ENCODE measurements at places on chromosomes 5 and 9.

- no peak for DNase-seq
Observed at GRCh38 chr5:139985290-139985689, 57.8 kb downstream of the NRG2 start.

- peak; percentile 59 for DNase-seq
Observed at GRCh38 chr9:34578241-34579103, 11.1 kb downstream of the CNTFR start.

GRCh38 chr9:74444369-74444768 is 52.8 kb upstream of the RORB start:
- no peak for DNase-seq

DNA sequence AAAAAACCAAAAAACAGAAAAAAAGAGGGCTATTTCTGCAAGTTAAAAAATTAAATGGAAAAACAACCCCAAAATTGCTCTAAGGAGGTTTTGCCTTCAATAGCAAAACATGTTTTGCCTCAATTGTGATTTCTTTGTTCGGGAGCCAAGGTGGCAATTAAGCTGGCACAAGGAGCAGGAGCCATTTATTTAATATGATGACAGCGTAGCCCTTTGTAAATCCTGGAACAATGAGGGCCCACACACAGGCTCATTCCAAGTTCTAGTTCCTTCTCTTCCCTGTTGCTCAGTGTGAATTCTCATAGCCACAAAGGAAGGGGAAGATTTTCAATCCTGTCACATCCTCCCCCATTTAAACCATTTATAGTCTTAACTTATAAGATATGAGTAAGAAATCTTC is 353.2 kb downstream of the PDE4D start:
- DNase-seq: peak; percentile 51

DNA sequence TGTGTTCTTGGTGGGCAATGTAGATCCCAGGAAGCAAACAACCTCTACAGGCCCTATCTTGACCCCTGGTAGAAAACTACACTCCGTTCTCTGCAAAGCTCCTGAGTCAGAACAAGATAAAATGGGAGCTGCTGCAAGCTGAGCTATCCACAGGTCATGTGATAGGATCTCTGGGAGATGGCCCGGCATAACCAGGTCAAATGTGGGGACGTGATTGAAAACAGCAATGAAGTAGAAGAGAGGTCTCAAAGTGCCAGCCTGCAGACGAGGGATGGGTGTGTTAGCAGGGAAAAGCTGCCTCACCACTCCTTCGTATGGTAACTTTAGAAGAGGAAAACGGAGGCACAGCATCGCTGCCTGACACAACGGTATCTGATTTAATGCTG is 25.0 kb downstream of the NRG2 start:
- DNase-seq: no peak

GRCh38 chr5:179912951-179913350 is 5.3 kb upstream of the TBC1D9B start:
- no peak for DNase-seq

DNA sequence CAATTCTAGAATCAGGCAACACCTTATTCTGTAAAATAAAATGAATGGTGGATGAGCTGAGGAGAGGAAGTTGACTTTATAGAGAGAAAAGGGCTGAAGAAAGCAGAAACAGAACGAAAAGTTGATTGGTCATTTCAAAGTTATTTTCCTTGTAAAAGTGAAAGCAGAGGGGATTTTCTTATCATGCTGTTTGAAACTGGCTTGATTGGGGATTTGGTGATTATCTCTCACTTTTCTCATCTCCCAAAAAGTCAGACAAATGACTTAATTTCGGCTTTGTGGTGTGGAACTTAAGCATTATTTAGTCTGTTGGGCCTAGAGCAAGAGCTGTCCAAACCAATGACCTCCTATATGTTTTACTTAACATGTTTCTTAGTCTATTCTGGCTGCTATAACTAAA is 60.5 kb upstream of the ITGA2 start:
- DNase-seq: no peak

GRCh38 chr5:172235827-172236736 is 42.1 kb downstream of the EFCAB9 start:
- DNase-seq: no peak

- DNase-seq: no peak
Observed at GRCh38 chr9:71764891-71765290, 3.4 kb downstream of the CEMIP2 start.

DNA sequence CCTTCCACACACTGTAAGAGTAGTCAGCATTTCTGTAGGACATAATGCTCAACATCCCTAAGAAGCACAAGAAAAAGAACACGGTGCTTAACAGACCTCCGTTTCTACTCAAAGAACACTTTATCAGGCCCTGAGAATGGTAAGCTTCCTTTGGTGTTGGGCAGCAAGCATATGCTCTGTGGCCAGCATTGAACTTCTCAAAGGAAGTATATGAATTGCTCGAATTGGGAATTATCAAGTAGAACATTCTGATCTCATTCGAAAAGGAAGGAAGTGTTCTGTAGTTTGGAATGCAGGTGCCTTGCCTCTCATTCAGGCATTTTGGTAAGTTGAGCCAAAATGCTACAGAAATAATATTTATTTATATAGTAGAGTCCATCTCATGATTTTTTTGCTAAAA is 61.0 kb downstream of the C5 start:
- no peak for DNase-seq

GRCh38 chr5:156367597-156367996 is 40.6 kb downstream of the SGCD start:
- no peak for DNase-seq

DNA sequence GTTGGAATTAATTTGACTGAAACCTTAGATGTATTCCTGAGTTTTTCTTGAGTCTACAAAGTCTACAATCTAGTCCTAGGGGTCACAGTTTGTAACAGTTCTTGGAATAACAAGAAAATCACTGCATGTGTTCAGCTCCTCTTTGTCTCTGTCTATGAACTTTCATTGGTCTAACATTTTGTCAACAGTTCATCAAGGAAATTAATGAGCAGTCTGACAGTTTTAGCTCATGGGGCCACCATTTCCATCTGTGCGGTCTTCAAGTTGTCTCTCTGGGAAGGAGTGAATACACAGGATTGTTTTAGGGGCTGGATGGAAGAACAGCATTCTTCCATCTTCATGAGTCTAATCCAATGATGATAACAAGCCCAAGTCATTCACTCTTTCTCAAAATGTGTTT is 276.4 kb downstream of the TMEM167A start:
- DNase-seq: no peak

GRCh38 chr9:128540634-128541360 is 11.6 kb upstream of the SPTAN1 start:
- DNase-seq: no peak

DNA sequence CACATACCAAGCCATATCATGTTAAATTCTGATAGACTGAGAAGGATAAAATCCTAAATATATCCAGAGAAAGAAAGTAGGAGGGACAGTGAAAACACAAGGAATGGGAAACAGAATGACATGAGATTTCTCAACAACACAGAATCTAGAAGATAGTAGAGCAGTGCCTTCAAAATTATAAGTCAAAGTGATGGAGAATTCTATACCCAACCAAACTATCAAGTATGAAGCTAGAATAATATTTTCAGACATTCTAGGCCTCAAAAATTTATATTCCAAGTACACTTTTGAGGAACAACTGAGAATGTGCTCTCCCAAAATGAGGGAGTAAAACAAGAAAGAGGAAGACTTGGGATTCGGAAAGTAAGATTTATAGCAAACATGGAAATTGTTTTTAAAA is 10.9 kb upstream of the TTLL11 start:
- no peak for DNase-seq

GRCh38 chr9:92136184-92136858 is 21.1 kb upstream of the SPTLC1 start:
- no peak for DNase-seq

DNA sequence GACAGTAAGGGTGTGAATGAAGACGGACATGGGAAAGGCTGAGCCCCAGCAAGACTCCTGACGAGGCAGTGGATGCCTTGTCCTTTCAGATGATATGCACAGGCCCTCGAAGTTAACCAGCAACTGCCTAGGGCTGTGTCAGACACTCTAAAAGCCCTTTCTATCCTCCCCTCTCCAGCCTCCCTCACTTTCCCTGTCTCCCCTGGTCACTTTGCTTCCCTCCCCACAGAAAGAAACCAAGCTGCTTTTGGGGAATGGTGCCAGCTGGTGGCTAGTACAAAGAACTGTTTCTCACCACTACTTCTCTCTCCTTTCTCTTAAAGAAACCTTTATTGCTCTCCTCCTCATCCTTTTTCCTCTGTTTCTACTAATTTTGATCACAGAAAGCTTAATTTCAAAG is 21.4 kb downstream of the LHFPL2 start:
- no peak for DNase-seq

DNA sequence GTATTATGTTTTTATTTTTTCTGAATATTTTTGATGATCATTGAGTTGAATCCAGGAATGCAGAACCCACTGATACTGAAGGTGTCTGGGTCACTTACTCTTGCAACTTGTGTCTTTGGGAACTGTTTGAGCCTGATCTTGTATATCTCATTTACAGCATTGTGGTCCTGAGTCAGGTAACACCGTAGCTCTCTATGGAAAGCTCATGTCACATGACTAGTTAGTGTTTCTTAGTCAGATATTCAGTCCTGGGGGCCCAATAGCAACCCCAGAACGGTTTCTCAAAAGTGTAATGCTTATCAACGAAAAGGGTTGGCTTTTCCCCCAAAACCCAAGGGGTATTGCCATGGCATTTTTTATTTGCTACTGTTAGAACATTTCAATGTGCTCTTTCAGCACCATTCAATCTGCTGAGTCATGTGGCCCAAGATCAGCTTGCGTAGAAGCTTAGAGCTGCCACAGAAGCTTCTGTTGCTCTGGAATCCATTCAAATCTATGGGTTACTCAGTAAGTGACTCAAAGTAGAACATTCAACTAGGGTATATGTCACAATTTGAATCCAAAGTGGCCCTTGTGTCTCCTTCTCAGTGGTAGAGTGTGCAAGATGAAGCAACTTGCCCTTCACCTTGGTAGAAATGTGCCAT is 12.1 kb upstream of the PTAR1 start:
- DNase-seq: no peak

GRCh38 chr5:65892801-65893200 is 33.6 kb upstream of the ERBIN start:
- no peak for DNase-seq

DNA sequence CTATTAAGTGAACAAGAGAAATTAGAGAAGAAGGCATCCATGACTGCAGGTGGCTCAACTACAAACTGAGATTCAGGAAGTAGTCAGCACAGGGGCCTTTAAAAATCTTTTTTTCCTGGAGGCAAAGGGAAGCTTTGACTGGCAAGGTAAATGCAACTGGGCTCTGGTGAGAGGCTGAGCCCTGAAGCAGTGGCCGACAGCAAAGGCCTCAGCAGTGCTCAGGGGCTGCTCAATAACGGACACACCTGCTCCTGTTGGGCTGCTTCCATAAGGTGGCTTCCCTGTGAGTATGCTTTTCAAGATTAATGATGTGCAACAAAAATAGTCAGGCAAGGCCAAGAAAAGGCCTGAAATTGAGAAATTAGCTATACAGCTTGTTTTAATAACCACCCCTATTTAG is 134.2 kb upstream of the RGMB start:
- peak; percentile 73 for DNase-seq

- no peak for DNase-seq
Observed at GRCh38 chr5:76457674-76458485, 54.8 kb downstream of the IQGAP2 start.

- DNase-seq: peak; percentile 68
Observed at GRCh38 chr5:100623719-100624118, 88.5 kb downstream of the FAM174A start.

DNA sequence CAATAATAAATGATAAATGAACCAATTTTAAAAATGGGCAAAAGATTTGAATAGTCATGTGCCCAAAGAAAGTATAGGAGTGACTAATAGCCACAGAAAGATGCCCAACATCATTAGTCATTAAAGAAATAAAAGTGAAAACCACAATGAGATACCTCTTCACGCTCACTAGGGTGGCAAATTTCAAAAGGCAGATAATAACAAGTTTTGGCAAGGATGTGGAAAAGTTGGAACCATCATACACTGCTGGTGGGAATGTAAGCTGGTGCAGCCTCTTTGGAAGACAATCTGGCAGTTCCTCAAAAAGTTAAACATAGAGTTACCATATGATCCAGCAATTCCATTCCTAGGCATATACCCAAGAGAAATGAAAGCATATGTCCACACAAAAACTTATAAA is 1819.8 kb downstream of the MAT2B start:
- no peak for DNase-seq

- DNase-seq: no peak
Observed at GRCh38 chr5:81537905-81538547, 144.1 kb upstream of the ACOT12 start.

GRCh38 chr5:96141749-96142148 is 180.1 kb upstream of the ELL2 start:
- DNase-seq: no peak

DNA sequence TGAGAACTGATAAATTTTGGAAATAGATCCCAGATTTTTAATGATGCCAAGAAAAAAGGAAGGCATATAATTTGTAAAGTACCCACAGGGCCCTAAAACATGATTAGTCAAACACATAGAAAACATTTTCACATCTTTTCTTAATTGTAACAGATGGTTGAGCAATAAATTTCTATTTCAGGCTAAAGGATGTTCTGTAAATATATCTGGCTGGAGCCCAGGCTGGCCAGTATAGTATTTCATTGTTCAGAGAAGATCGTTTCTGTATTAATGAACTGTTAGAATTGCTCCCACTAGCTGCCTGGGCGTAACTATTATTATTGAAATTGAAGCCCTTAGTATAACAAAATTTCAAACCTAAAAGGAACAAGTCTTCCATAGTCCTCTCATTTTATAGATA is 105.3 kb upstream of the SMC2 start:
- DNase-seq: no peak

DNA sequence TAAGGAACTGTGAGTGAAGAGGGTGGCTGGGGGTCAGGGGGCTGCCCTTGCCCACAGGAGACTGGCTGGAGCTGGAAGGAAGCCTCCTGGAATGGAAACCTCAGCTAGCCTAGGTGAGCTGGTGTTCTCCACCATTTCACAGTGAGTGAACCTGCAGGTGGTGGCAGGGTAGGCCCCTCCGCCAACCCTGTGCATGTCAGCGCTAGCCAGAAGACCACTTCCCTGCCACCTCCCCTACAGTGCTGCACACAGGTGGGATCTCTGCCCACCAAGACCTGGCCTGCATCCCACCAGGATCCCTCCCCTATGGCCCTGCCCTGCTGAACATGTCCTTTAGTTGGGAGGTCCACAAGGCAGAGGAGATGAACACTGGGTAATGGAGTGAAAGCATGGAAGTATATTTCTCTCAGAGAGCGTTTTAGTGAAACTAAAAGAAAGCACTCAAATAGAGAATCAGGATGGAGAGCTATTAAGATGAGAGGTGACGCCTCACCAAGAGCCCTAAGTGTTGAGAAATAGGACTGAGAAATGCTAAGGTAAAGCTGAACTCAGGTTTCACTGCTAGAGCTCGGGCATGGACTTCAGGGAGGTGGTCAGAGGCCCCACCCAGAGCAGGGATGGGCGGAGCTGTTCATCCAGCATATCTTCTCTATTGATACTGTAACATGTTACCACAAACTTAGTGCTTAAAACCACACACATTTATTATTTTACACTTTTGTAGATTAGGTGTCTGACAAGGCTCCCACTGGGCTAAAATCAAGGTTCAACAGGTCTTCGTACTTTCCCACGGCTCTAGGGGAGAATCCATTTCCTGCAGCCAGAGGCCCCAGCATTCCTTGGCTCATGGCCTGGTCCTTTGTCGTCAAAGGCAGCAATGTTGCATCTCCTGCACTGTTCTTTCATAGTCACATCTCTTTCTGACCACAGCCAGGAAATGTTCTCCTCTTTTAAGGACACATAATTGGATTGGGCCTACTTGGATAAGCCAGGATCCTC is 83.2 kb downstream of the DIRAS2 start:
- DNase-seq: no peak

All from NCI-H1092 treated with DMSO at 0.1 percent for 48 hours (cell line).